SJSA1 (cell line): ENCODE measurements at places on chromosomes 16 and 17.

DNA sequence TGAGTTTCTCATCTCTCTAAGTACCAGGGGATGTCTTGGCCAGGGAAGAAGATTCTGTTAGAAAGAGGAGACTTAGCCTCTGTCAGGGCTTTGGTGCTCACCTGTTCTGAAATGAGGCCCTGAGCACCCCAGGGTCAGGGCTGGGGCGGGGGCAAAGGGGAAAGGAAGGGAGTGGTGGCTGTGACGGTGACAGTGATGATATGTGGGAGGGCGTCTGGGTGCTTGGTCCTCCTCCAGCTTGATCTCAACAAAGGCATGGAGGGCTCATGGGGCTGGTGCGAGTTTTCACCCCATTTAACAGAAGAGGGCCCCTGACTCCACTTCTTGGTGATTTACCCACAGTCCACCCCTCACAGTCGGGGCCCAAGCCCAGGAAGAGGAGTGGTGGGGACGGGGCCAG lies 15.1 kb downstream of the SOX8 start:
- H3K4me3 ChIP-seq, result no peak overlapping the region
- no peaks in the 10 kb centered on the region for H3K36me3 ChIP-seq
- H3K4me1 ChIP-seq, result peaks cover 14% of the 10 kb centered on the region
- H3K27ac ChIP-seq, result no peak overlapping the region

DNA sequence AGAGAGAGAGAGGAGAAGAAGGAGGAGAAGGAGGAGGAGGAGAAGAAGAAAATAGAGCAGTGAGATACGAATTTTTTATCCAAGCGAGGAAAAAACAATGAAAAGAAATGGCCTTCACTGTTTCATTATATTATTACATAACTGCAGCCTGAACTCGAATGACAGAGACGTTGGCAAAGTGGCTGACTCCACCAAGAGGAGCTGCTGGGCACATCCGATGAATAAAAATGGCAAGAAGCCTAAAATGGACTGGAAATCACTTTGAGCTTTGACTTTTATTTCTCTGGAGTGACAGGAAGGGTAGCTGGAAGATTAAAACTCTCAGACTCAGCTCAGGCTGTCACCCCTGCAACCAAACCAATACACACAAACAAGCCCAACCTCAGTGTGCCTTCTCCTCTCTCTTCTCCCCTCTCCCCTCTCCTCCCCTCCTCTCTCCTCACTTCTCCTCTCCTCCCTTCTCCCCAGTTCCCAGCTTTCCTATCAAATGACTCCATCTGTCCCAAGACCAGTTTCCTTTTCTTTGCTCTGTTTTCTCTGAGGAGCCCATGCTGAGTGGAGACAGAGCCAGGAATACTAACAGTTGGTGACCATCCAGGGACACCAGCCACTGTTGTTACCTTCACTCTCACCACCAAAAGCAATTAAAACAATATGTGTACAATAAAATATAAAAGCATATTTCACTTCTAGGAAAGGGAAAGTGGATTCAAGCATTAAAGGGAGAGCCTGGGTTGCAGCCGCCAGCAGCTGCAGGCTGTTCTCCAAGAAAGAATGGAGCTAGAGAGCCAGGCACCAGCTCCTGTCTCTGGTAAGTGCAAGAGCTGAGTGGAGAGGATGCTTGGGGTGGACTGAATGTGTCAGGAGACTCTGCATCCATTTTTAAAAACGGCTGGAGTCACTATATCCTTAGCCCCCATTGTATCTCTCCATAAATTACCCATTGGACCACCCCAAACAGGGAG lies 51.2 kb downstream of the SOX9 start:
- H3K27me3 ChIP-seq, result no peaks in the 10 kb centered on the region
- no peaks in the 10 kb centered on the region for H3K36me3 ChIP-seq
- no peaks in the 10 kb centered on the region; the same call in 1 of the 2 replicates for H3K4me1 ChIP-seq
- H3K27ac ChIP-seq, result no peak overlapping the region
- H3K4me3 ChIP-seq, result no peak overlapping the region

GRCh38 chr16:4634768-4635167 lies 10.1 kb downstream of the MGRN1 start:
- no peak overlapping the region for H3K4me3 ChIP-seq
- peaks cover 23% of the 10 kb centered on the region for H3K36me3 ChIP-seq

- H3K27me3 ChIP-seq, result peaks cover 58% of the 10 kb centered on the region
- H3K27ac ChIP-seq, result no peak overlapping the region
- H3K4me3 ChIP-seq, result no peak overlapping the region
- DNase-seq, result no peak
Measured at GRCh38 chr16:175011-175949, 1.2 kb upstream of the HBA1 start.

GRCh38 chr17:38498353-38498752 lies 70.1 kb downstream of the ARHGAP23 start:
- peaks cover 23% of the 10 kb centered on the region for H3K36me3 ChIP-seq
- no peaks in the 10 kb centered on the region for H3K27me3 ChIP-seq
- H3K27ac ChIP-seq, result no peak overlapping the region
- no peak overlapping the region for H3K4me3 ChIP-seq

GRCh38 chr16:20867585-20867984 lies 32.6 kb downstream of the DCUN1D3 start:
- no peak for DNase-seq
- H3K4me1 ChIP-seq, result peaks cover 27% of the 10 kb centered on the region
- H3K27me3 ChIP-seq, result no peaks in the 10 kb centered on the region
- H3K27ac ChIP-seq, result no peak overlapping the region
- H3K4me3 ChIP-seq, result no peak overlapping the region

- no peaks in the 10 kb centered on the region for H3K27me3 ChIP-seq
- H3K4me3 ChIP-seq, result no peak overlapping the region
- DNase-seq, result peak; percentile 96
- peak overlapping the region; percentile 99 for H3K27ac ChIP-seq
- H3K4me1 ChIP-seq, result peaks cover 20% of the 10 kb centered on the region
Measured at GRCh38 chr16:80197741-80198201, 343.0 kb upstream of the DYNLRB2 start.

DNA sequence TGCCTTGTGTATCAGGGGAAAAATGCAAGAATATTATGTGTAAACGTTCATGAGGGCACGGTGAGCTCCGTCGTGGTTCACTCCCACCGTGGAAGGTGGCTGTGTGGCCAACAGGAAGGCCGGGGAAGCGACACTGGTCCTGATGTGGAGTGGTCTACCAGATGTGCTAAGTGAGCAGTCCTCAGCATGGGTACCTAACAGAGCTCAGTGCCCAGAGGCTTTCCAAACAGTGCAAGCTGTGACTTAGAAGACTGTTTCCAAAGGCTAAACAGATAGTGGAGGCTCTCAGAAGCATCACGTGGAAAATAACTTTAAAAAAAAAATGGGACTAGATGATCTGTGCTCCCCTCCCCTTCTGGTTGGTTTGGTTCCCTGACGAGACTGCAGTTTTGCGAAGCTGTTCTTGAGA lies 199.3 kb upstream of the CHMP6 start:
- DNase-seq, result no peak
- H3K36me3 ChIP-seq, result peaks cover 9% of the 10 kb centered on the region; the same call in 1 of the 2 replicates
- H3K4me1 ChIP-seq, result peaks cover 66% of the 10 kb centered on the region
- no peaks in the 10 kb centered on the region for H3K27me3 ChIP-seq
- H3K4me3 ChIP-seq, result no peak overlapping the region
